ENCODE measurements at places on chromosomes 4 and X.

DNA sequence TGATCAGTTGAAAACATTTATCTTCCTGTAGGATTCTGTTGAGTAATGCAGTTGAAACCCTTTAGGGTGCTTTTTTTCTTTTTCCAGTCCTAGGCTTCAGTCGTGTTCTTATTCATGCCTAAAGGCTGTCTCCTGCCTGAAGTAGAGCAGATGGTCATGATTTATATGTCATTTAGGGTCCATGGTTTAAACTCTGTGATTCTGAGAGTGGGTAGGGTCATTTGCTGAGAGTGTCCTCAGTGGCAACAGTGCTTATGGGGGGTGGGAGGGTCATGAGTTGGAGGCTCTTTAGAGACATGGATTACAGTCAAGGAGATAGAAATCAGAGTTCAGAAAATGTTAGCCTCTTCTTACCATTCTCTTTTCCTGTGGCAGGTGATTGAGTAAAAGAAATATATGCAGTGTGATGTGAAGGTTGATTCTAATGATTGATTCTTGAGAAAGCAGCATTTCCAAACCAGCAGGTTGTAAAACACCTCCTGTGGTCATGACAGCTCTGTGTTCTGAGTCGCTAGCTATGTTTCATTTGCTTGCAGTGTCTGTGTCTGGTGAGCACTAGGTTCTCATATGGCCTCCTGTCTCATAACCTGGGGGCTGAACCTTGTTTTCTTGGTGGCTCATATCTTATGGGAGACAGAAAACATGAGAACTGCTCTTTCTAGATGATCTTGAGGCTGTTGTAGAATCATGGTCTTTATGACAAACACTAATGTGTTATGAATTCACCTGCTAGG is 60.4 kb downstream of the JADE1 start:
- no peak for DNase-seq

- DNase-seq = no peak
These were observed 171.4 kb downstream of the MSL3 start for GRCh38 chrX:11929476-11929875.

DNA sequence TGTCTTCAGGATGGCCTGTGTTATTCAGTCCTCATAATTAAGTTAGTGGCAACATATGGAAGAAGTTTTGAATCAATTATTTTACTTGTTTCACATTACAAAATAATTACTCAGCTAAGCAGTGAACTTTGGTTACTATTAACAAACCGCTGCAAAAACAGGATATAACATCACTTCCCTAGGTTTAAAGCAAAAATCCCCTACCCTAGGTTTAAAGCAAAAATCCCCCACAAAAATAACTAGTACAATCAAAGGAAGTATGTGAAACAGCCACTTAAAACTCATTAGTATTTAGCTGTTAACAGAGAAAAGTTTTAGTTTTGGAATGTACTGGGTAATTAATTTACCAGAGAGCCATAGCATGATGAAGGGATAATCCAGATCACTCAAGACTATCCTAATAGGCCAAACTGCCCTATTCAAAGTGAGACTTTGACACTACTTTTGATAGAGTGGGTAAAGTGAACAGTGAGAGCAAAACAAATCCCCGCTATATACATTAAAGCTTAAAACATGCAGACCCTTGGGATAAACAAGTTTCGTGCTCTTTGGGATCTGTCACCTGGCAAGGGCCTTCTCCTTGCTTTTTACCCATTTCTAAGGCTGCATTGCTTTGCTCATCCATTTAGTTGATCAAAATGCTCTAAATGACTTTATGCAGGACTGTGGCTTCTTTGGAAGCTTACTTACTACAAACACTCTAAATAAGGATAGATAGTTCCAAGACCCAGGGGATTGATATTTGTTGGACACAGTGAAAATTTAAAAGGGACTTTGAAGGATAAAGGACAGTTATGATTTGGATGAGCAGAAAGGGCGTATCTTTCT is 36.4 kb upstream of the GPR174 start:
- DNase-seq = no peak

- no peak for DNase-seq
These were observed 42.2 kb downstream of the SEC31A start for GRCh38 chr4:82848706-82849105.

DNA sequence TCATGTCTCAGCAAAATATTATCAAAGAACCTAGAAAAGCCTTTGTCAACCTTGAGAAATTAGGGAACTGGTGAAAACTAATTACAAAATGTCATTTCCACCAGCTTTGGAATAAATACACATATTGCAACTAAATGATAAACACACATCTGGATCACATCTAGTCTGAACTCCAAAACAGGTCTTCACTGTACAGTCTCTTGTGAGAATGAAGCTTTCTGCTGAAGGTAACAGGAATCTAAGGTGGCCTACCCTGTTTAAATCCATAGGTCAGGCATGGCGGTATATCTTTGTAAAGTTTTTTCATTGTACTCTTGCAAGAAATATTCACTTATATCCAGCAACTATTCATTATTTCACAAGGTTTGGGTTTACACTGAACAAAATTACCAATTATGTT is 1.7 kb downstream of the SH3D19 start:
- no peak for DNase-seq

- DNase-seq = no peak
These were observed 2.7 kb upstream of the NKX3-2 start for GRCh38 chr4:13546941-13547484.

GRCh38 chr4:189440716-189441115 is 500.0 kb upstream of the FRG1 start:
- DNase-seq = no peak

GRCh38 chrX:47187106-47187677 is 6.4 kb upstream of the UBA1 start:
- DNase-seq = no peak

- DNase-seq = peak; percentile 32
These were observed 68.3 kb downstream of the CRMP1 start for GRCh38 chr4:5824635-5825034.

DNA sequence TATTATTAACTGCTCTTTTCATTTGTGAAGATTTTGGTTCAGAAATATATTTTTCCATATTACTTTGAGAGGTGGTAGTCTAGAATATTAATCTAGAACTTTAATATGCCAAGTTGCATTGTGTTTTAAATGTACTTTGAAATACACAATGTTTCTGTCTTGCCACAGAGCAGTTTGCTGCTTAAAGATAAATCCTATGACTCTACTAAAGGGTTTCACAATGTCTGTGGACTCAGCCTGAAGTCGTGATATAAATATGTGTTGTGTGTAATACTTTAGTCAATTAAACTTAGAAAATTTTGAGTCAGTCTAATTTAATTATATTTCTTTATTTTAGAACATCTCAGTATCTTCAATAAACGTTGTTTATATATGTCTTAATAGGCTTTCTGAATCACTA is 1771.7 kb upstream of the PCDH7 start:
- no peak for DNase-seq

DNA sequence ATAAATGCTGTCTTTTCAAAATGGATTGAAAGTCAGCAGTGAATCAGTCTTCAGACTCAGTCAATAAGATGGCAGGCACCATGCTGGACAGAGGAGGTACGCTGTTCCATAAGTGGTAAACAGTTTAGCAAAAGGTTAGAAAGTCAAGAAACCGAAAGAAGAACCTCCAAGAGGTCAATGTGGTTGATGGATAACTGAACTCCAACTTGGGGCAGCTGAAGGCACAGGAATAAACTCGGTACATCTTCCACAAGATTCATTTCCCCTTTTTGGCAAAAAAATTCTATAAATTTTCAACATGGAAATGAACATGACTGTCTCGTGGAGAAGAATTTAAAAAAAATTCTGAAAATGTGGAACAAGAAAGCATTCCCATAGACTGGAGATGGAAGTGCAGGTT is 18.4 kb upstream of the SEL1L3 start:
- DNase-seq = no peak

- DNase-seq = no peak
These were observed 33.0 kb downstream of the FREM3 start for GRCh38 chr4:143667461-143667860.

DNA sequence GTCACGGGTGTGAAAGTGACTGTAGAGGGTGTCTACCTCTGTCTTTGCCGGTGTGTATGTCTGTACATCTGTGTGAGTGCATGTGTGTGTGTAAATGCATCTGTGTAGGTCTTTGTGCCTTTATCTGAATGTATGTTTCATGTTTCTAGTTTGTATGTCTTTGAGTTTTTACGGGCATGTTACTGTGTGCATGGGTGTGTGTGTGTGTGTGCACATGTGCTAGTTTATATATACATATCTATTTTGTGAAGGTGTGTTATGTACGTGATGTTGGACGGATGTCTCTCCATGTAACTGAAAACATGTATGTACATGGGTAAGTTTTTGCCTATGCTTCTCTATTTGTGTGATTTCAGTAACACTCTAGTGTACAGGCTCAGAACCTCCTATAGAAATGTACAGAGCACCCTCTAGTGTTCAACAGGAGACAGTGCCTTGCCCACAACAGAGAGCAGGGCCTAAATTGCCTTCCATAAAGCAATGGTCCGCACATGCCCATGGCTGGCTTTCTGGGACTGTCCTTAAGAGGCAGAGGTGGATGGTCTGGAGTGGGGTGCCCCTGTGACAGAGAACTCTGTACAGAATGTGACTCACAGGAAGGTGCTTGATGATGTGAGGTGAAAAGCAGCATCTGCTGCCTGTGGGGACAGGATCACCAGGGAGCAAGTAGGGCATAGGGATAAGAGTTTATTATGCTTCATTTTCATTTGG is 343.5 kb downstream of the RAPGEF2 start:
- DNase-seq = peak; percentile 58

GRCh38 chr4:76589872-76590797 is 155.1 kb downstream of the SHROOM3 start:
- no peak for DNase-seq

DNA sequence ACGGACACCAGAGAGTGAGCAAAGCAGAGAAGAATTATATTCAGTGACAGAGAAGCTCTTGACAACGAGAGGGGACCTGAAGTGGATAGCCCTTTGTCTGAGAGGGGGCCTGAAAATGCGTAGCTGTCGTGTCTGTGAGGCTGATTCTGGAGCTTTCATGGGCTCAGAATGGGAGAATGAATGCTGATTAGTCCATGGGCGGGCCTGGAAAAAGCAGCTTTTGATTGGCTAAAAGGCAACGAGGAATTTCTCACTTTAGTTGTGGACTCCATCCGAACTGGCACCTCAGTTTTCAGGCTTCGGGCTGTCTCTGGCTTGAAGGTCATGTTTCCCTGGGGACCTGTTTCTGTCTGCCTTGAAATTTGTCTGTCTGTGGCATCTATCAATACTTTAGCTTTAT is 487.1 kb downstream of the TECRL start:
- DNase-seq = no peak

DNA sequence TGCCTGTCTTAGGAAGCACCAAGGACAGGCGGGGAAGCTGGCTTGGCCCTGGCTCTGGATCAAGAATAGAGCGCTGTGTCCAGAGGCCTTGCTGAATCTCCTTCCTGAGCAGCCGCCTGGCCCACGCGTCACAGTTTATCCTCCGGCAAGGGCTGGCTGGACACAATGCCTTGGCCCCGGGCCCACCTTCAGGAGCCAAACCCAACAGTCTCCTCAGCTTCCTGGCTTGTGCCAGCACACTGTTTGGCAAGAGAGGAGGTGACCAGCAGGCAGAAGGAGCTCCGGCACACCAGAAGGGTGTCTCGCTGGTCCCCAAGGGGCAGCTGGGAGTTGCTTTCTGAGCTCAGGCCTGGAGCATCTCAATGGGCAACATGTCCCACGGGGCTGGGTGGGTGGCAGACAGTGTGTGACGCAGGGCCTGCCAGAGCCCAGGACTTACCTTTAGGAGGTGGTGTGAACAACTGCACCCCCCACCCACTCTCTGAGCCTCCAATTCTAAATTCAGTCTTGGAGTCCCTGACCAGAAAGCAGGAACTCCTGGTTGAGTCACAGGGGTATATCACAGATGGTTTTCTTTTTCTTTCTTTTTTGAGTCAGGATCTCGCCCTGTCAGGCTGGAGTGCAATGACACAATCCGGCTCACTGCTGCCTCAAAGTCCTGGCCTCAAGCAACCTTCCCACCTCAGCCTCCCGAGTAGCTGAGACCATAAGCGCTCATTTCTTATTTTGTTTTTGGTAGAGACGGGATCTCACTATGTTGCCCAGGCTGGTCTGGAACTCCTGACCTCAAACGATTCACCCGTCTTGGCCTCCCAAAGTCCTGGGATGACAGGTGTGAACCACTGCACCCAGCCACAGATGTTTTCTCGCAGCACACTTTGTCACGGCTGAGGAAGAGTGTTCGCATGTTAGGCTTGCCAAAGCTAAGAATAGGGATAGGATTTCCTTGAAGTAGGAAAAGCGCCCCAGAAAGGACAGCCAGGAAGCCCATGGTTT is 361.2 kb downstream of the BCOR start:
- DNase-seq = no peak

DNA sequence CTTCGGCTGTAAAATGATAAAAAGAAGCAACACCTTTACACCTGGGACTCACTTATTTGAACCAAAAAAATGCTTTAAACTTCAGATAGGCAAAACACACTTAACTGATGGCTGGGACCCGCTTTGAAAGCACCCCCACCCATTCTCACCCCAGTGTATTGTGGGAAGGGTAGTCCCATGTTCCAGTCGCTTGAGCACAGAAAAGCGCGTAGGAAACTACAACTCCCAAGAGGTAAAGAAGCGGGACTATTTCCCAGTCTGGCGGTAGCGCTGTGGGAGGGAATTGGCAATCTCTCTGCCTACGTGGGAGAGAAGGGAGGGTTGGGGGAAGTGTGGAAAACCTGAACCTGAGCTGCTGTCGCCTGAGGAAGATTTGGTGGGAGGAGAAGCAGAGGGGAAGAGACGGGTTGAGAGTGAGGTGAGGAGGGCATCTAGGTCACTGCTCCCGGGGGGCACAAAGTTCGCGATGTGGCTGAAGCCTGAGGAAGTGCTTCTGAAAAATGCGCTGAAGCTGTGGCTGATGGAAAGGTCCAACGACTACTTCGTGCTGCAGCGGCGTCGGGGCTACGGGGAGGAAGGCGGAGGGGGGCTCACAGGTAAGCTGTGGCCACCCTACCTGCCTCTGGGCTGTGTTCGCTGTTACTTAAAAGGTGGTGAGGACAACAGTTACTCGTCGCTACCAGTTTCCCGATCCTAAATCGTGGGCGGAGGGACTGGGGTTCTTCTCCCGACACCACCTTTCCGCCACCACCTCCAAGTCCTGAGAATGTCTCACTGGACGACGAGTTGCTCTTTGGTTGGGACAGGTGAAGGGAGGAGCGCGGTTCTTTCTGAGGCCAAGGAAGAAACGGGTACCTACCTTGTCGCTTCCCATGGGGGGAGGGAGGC is at the start of gene TBC1D8B:
Gene TBC1D8B, plus strand, starts transcription at position 286 of the 888 bp plus-strand sequence. Its CDS starts 181 bp downstream, at position 467.
- peak; percentile 74 for DNase-seq

GRCh38 chr4:187357821-187358220 is 634.2 kb upstream of the FAT1 start:
- no peak for DNase-seq

GRCh38 chr4:159358226-159358625 is 255.3 kb downstream of the RAPGEF2 start:
- peak; percentile 47 for DNase-seq

GRCh38 chr4:79015411-79015810 is 76.2 kb upstream of the PAQR3 start:
- DNase-seq = no peak

DNA sequence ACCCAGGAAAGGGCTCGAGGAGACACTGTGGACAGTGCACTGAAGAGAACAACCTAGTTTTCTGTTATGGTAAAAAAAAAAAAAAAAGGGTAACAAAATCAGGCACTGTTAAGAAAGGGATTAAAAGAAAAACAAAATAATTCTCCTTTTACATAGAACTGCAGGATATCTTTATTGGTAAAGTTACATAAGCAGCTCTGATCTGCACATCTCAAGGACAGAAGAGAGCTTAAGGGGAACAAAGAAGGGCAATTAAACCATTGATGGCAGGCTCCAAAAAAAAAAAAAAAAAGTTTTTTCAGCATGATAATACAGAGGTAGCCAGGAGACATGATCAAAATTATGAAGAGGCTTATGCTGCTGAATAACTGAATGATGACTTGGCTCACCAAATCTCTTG is 85.0 kb downstream of the HDAC8 start:
- DNase-seq = no peak

- no peak for DNase-seq
These were observed 129.5 kb downstream of the PCDH10 start for GRCh38 chr4:133278591-133278990.
